ENCODE measurements at places on chromosomes 4 and X. TPM values are rescaled to one million over a fixed set of nuclear protein-coding genes. Genes with fewer than 3 reads are reported as not detected.

SPANXA1 gene
- not detected for total RNA-seq

SMPX gene
- total RNA-seq = 726 TPM

RPL36A gene
- total RNA-seq = 86.9 TPM

- no peak for DNase-seq
- H3K27me3 ChIP-seq = no peaks in the 10 kb centered on the region
- H3K4me3 ChIP-seq = no peak overlapping the region
Observed at GRCh38 chr4:119493419-119493818, 135.2 kb downstream of the PDE5A start.

PNMA6E gene
- total RNA-seq = not detected

- no peaks in the 10 kb centered on the region for H3K27me3 ChIP-seq
- peaks cover 76% of the 10 kb centered on the region for H3K4me1 ChIP-seq
- peaks cover 40% of the 10 kb centered on the region for H3K36me3 ChIP-seq
- peak overlapping the region; percentile 87 for H3K4me3 ChIP-seq
Observed at GRCh38 chrX:154368630-154369448, 5.6 kb downstream of the FLNA start.

DNA sequence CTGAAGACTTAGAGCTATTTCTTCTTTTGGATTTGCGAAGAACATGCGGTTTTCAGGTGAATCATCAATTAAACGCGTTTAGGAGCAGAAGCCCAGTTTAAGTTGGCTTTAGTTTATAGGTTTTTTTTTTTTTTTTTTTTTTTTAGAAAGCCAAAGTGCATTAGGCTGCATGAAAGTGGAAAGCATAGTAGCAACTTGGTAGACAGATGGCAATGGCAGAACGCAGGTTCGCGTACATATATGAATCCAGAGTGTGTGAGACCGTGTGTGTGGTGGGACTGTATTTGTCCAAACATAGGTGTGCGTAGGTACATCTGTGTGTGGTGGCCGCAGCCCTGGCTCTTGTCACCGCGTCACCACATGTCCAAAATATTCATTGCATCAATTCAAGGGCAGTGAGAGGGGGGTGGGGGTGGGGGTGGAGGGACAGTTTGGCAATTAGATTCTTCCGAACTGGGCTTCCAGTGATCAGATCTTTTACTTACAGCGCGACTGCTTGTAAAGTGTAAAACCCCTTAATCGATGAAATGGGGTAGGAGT, 901 bp downstream of the JADE1 start:
- peak overlapping the region; percentile 93 for H3K27ac ChIP-seq
- H3K36me3 ChIP-seq = no peaks in the 10 kb centered on the region
- no peaks in the 10 kb centered on the region for H3K27me3 ChIP-seq

GRCh38 chr4:3484057-3484973, 21.2 kb downstream of the DOK7 start:
- peaks cover 80% of the 10 kb centered on the region for H3K4me1 ChIP-seq
- H3K36me3 ChIP-seq = no peaks in the 10 kb centered on the region
- DNase-seq = peak; percentile 83
- peak overlapping the region; percentile 96 for H3K27ac ChIP-seq

DNA sequence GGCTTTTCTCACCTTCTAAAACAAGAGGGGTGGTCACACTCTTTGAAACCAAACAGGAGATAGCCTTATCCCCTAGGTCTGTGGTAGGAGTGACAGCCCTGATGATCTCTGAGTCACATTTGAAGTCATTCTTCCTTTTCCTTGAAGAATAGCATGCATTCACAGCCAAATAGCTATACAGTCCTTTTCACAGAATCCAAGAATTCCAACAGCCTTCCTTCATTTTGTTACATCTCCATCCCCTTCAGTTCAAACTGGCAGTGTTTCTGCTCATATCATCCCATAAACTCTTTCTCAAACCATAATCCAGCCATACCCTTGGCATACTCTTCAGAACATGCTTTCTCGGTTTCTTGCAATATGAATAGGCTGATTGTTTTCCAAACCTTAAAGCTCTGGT, 33.3 kb upstream of the TMEM184C start:
- H3K36me3 ChIP-seq = no peaks in the 10 kb centered on the region
- no peaks in the 10 kb centered on the region for H3K4me1 ChIP-seq
- no peak overlapping the region for H3K27ac ChIP-seq
- H3K27me3 ChIP-seq = no peaks in the 10 kb centered on the region
- DNase-seq = no peak

DNA sequence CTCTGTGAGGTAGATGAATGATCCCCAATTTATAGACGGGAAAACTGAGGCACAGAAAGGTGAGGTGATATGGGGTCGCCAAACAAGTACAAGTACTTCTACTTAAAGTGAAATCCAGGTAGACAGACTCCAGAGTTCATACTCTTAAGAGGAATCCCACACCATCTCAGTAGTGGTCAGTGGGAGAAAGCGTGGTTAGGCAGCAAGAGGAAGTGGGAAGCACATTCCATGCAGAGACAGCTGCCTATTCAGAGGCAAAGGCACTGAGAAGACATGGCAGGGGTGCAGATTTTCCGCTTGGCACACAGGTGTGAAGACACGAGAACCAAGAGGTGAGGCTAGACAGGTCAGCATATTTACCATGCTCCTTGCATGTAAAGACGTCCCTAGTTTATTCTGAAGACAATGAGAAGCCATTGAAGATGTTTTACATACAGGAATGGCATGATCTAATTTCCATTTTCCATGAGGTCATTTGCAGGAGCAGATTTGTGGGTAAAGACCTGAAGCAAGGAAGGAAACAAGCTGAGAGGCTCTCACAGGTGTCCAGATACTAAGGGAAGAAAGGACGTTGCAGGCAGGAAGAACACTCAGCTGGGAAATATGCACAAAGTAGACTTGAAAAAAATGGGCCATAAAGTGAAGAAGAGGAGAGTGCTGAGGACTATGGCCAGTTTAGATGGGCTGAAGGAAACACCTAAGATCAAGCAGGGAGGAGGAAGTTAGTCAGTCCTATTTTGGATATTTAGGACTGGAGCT, 17.3 kb upstream of the CLNK start:
- H3K4me1 ChIP-seq = no peaks in the 10 kb centered on the region
- H3K4me3 ChIP-seq = no peak overlapping the region
- no peak for DNase-seq

DNA sequence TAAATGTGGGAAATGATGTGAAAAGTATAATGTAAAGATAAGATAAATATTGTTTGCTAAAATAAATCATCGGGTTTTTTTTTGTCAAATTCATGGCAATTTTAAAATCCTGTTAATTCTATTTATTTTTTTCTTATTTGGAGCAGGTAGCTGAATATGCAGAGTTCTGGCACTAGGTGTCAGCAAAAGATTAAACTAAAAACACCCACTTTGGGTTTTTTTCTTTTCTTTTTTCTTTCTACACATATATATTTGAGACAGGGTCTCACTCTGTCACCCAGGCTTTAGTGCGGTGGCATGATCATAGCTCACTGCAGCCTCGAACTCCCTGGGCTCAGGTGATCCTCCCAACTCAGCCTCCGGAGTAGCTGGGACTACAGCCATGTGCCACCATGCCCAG, 6.9 kb upstream of the RAP2C start:
- H3K4me1 ChIP-seq = no peaks in the 10 kb centered on the region
- no peak overlapping the region for H3K4me3 ChIP-seq
- H3K36me3 ChIP-seq = no peaks in the 10 kb centered on the region
- H3K27ac ChIP-seq = no peak overlapping the region
- DNase-seq = no peak

DNA sequence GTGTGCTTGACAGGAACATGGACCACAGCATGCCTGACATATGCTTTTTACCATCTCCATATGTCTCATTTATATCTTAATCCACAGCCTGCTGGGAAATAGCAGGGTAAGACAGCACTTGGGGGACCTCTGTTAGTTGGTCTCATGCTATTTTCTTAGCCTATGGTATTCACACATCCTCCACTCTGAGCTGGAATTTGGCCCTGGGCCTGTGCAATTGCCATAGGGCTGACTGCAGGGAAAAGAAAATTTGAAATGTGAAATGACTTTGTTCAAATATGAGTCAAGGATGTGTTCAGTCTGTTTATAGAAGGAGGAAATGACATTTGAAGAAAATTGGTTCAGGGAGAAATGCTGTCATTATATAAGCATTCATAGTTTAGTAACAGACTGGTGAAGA, 9.6 kb upstream of the MAP7D3 start:
- H3K27ac ChIP-seq = peak overlapping the region; percentile 68
- no peak overlapping the region for H3K4me3 ChIP-seq
- H3K36me3 ChIP-seq = no peaks in the 10 kb centered on the region
- peaks cover 20% of the 10 kb centered on the region for H3K4me1 ChIP-seq
- DNase-seq = no peak
- H3K27me3 ChIP-seq = no peaks in the 10 kb centered on the region

FGF13 gene
- total RNA-seq = 1.7 TPM

DNA sequence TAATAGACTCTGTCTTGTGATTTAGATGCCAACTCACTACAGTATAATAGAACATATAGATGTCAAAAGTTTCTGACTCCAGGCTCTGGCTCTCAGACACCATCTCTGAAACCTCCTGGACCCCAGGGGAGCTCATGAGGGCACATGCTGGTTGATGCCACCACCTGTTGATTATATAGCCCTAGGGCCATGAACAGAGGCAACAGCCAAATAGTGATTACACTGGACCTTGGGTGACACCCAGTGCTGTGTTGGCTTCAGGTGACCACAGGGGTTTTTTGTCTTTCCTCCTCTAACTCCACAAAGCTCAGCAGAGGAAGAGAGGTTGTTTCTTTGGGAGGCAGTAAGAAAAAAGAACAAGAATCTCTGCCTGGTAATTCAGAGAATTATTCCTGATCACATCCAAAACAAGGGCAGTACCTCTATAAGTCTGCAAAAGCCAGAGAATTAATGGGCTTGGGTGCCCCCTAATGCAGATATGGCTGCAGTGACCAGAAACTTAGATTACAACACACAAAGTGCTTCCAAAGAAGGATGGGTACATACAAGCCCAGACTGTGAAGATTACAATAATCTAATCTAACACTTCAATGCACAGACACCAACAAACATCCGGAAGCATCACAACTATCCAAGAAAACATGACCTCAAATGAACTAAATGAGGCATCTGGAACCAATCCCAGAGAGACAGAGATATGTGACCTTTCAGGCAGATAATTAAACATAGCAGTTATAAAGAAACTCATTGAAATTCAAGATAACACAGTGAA, 1920.6 kb downstream of the ARAP2 start:
- H3K27me3 ChIP-seq = no peaks in the 10 kb centered on the region
- no peak overlapping the region for H3K27ac ChIP-seq
- H3K4me1 ChIP-seq = no peaks in the 10 kb centered on the region
- no peaks in the 10 kb centered on the region for H3K36me3 ChIP-seq
- DNase-seq = no peak
- no peak overlapping the region for H3K4me3 ChIP-seq

GRCh38 chr4:174449944-174450785, 72.1 kb downstream of the HPGD start:
- H3K4me3 ChIP-seq = no peak overlapping the region
- H3K27ac ChIP-seq = no peak overlapping the region
- no peaks in the 10 kb centered on the region for H3K27me3 ChIP-seq
- H3K36me3 ChIP-seq = no peaks in the 10 kb centered on the region

DNA sequence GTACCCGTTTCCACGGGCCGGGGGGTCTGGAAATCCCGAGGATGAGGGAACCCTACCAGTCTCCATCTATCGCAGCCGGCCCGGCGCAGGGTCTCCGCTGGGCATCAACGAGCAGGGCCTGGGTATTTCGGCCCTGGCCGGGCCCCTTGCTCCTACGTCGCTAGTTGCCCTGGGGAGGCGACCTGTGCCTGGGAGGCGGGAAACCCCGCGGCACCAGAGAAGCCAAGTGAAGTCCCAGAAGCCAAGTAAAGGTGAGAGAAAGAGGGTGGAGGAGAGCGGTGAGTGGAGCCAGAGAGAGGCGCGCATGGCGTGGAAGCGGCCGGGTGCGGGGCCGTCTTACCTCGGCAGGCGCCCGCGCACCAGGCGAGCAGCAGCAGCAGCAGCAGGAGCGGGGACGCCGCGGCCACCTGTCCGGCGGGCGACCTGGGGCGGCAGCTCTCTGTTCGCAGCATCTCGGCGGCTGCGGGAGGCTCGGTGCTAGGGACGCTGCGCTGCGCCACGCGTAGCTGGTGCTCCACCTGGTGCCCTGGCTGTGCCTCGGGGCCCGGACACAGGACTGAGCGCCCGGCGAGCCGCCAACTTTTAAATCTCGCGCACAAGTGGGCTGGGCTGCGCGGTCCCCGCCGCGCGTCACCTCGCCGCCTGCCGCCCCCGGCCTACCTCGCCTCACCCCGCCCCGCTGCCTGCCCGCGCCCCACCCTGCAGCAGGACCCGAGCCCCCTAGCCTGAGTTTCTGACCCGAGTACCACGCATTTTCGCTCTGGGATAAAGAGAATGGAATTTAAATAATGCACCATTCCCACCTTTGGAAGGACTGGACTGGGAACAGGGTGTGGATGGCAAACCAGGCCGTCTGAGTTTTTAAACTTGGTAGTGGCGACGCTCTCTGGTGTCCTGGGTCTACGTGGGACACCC, at the start of gene NMU:
NMU (minus strand) TSS at position 558 of the 915 bp plus-strand sequence; CDS start at position 452, 106 bp downstream.
- no peak within 1 kb of the TSS for H3K27ac ChIP-seq
- peak within 1 kb of the TSS; percentile 62 for H3K4me3 ChIP-seq
- no peaks in the 10 kb centered on the region for H3K36me3 ChIP-seq

PDS5A gene
- total RNA-seq = 29.3 TPM

GRCh38 chr4:168059251-168059650, 33.1 kb upstream of the ANXA10 start:
- H3K4me1 ChIP-seq = no peaks in the 10 kb centered on the region
- H3K4me3 ChIP-seq = no peak overlapping the region
- H3K27ac ChIP-seq = no peak overlapping the region

DNA sequence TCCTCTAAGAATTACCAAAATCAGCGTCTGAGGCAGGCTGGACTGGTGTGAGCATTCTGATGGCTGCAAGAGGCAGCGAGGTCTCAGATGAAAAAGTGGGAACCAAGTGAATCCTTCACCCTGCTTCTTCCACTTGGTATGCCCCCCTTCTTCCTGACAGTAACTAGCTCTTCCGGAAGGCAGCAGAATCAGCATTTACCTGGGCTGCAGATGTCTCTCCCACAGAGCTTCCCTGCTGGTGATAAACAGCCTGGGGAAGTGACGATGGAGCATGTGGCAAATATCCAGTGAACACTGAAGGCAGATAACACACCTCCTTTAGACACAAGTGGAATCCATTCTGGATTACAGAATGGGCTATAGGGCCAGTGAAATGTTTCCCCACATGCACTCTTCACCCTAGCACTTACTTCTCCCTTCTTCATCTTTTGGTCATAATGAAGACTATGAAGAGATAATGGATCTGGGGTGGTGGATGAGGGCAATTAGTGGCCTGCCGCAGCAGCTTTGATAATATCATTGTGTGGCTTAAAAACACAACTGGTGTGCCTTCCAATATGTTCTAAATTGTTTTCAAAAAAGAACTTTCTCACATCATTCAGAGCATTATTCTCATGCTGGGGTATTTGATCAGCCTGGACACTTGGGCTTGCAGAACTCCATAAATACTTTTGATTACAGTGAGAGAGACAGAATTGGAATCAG, 60.8 kb upstream of the TBC1D9 start:
- H3K27me3 ChIP-seq = no peaks in the 10 kb centered on the region
- no peak overlapping the region for H3K27ac ChIP-seq
- no peaks in the 10 kb centered on the region for H3K4me1 ChIP-seq

- H3K36me3 ChIP-seq = no peaks in the 10 kb centered on the region
- DNase-seq = no peak
- H3K27ac ChIP-seq = no peak overlapping the region
Observed at GRCh38 chr4:74632634-74633033, 161.7 kb downstream of the BTC start.

GRCh38 chr4:171979461-171979860, 166.3 kb downstream of the GALNTL6 start:
- DNase-seq = no peak
- H3K4me1 ChIP-seq = no peaks in the 10 kb centered on the region
- H3K4me3 ChIP-seq = no peak overlapping the region
- no peaks in the 10 kb centered on the region for H3K36me3 ChIP-seq
- no peak overlapping the region for H3K27ac ChIP-seq

- peak overlapping the region; percentile 60 for H3K27ac ChIP-seq
- no peaks in the 10 kb centered on the region for H3K36me3 ChIP-seq
- peaks cover 49% of the 10 kb centered on the region for H3K27me3 ChIP-seq
- DNase-seq = peak; percentile 23
- peaks cover 46% of the 10 kb centered on the region for H3K4me1 ChIP-seq
- H3K4me3 ChIP-seq = peak overlapping the region; percentile 78
Observed at GRCh38 chr4:61200916-61201526, 895 bp downstream of the ADGRL3 start.

Measured in left ventricle myocardium inferior (tissue), 1 donor.